ENCODE measurements at places on chromosomes 11 and 22.

GRCh38 chr11:46333394-46333947 is 13.8 kb upstream of the DGKZ start:
- DNase-seq, result no peak

DNA sequence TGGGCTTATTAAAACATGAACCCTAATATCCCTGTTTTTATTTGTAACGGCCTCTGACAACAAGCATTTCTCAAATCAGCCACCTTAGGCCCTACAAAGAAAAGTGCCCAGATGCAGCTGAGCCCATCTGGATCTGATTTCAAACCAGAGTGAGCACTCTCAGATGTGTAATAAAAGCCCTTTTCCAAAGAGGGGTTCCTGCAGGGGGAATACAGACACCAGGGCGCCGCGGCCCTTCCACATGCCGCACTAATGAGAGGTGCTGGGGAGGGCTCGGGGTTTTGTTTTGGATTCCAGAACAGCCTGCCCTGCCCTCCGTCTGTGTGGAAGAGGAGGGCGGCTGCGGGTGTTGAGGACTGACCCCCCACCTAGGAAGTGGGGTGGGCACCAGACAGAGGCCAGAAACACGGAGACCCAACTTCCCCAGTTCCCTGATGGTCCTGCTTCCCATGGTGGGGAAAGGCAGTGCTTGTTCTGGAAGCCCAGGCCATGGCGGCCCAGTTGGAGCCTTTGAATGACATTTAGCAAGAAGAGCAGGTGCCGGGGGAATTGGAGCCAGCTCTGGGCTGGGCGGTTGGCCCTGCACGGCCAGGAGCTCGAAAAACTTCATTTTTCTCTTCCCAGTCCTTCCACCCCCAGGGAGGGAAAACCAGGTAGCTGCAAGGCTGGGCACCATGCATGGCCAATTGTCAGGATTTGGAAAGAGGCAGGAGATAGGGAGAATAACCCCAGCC is 63.7 kb downstream of the MACROD1 start:
- no peak for DNase-seq

- peak; percentile 47 for DNase-seq
These were observed 6.4 kb upstream of the IFITM3 start for GRCh38 chr11:326842-327580.

DNA sequence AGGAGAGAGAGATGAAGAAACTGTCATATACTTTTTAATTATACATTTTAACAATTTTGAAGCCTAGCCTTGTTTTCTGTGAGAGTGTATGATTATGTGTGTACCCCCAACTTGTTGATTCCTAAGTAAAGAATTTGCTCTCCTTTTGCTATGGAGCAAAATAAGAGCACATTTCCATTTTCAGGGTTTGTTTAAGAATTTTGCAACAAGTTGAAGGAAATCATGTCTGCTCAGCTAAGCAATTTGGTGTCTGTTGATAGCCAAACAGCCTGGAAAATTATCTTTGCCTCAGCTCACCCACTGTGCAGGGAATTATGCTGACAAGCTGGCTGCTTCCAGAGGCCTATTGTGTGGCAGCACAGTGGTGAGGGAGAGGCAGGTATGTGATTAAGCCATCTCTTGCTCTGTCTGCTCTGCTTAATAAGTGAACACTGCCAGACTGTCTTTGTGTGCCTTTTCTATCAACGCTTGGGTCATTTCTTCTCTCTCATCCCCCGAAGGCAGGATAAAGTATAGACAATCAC is 135.1 kb upstream of the TTC12 start:
- DNase-seq, result no peak

- no peak for DNase-seq
These were observed at the start of gene ANO1 for GRCh38 chr11:70078095-70078780. Gene ANO1, plus strand, starts transcription at chr11:70078317. Its CDS starts 290 bp downstream, at chr11:70078607.

DNA sequence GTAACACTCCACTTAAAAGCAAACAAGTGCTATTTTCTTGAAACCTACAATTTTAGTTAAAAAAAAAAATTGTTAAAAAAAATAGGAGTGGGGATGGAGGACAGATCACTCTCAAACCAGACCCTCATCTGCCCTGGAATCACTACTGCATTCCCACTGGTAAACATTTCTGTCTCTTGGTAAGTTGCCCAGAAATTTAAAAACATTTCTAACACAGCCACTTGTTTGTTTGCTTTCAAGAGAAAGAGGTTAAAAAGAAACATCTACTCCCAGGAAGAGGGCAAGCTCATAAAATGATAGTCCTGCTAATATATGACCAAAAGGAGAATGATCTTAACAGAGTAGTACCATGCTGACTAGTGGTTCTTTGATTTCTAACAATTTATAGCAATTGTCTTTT is 83.3 kb downstream of the SGSM3 start:
- no peak for DNase-seq

GRCh38 chr11:112320668-112321067 is 60.0 kb upstream of the PLET1 start:
- DNase-seq, result no peak

DNA sequence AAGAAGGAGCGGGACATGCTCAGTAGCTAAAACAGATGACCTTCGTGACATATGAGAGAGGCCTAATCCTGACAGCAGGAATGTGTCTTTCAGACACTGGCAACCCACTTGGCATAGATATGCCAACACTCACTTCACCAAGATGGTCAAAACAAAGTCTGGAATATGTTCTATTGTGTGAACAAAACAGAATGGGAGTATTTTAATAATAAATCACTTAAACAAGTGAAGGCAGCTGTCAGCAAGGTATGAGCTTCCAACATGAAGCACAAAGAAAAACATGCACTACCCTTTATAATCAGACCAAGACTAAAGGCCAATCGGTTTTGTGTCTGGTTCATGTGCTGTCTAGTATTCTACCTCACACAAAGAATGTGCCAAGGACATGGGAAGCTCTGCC is 23.1 kb downstream of the CCDC34 start:
- no peak for DNase-seq

DNA sequence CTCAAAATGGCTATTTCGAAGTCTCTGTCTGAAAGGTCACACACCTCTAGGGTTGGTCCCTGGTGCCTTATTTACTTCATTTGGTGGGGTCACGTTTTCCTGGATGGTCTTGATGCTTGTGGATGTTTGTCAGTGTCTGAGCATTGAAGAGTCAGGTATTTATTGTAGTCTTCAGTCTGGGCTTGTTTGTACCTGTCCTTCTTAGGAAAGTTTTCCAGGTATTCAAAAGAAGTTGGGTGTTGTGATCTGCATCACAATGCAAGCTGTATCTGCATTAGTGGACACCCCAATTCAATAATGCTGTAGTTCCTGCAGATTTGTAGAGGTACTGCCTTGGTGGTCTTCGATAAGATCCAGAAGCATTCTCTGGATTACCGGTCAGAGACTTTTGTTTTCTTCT is 63.5 kb upstream of the TP53AIP1 start:
- no peak for DNase-seq

- DNase-seq, result no peak
These were observed 39.1 kb upstream of the PRAME start for GRCh38 chr22:22598144-22598543.

GRCh38 chr22:28977481-28977971 is 84.1 kb downstream of the C22orf31 start:
- no peak for DNase-seq

DNA sequence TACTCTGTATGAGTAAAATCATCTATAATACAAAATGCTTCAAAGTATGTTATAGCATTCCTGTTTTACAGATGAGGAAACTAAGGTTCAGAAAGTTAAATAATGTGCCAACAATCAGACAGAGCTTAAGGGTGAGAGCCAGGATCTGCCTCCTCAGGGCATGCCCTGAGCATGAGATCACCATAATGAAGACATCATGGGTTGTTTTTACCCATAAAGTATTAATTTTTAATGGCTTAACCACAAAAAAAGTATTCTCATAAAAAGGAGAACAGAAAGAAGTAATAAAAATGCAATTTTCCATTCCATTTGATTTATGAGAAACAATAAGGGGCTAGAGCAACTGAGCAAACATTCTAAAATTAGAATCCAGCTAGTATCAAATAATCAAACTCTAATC is 534.3 kb upstream of the ARHGAP42 start:
- no peak for DNase-seq

GRCh38 chr11:117678658-117679406 is 118.2 kb downstream of the DSCAML1 start:
- DNase-seq, result no peak

- no peak for DNase-seq
These were observed 22.0 kb upstream of the CTSC start for GRCh38 chr11:88359541-88359940.

GRCh38 chr11:77127235-77127911 is 673 bp upstream of the MYO7A start:
- DNase-seq, result peak; percentile 78

DNA sequence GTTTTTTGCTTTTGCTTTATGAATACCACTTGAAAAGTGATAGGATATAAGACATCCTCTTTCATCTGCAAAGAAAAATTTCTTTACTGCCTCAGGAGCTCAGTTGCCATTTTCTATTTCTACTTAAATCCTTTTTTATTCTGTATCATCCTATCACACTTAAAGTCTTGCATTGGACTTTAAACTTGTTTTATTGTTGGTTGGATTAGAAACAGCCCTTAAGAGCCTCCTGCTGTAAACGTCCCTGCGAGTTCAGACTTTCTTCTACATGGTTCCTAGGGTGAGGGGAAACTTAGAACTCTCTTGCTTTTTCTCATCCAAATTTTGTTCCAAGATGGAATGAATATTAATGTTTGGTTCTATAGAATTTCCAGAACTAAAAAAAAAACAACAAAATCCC is 234.3 kb downstream of the JRKL start:
- DNase-seq, result no peak

- no peak for DNase-seq
These were observed 4.0 kb downstream of the CARNS1 start for GRCh38 chr11:67419325-67420049.

DNA sequence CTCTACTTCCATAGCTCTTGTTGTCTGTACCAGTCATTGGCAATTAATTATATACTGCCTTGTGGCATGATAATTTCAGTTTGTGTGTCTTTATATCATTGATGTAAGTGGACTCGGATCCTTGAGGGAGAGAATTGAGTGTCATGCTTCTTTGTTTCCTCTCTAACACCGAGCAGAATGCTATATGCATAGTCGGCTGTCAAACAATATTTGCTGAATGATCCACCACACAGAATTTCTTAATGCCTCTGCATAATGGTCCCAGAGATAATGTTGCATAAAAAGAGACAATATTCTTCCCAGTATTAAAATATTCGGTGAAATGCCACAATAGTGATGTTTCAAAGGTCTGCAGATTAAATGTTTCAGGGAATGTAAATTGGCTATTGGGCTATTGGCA is 664.8 kb downstream of the NTM start:
- DNase-seq, result no peak

GRCh38 chr22:41561788-41562187 is 978 bp downstream of the CSDC2 start:
- no peak for DNase-seq
